WTC11 (cell line): ENCODE measurements at places on chromosomes 2 and 18.

GRCh38 chr2:177881008-177881747 is 191.4 kb downstream of the PDE11A start:
- H3K4me1 ChIP-seq: no peaks in the 10 kb centered on the region
- H3K27ac ChIP-seq: no peak overlapping the region
- no peaks in the 10 kb centered on the region; the same call in 1 of the 2 replicates for H3K27me3 ChIP-seq
- H3K36me3 ChIP-seq: no peaks in the 10 kb centered on the region
- no peak overlapping the region for H3K4me3 ChIP-seq

DNA sequence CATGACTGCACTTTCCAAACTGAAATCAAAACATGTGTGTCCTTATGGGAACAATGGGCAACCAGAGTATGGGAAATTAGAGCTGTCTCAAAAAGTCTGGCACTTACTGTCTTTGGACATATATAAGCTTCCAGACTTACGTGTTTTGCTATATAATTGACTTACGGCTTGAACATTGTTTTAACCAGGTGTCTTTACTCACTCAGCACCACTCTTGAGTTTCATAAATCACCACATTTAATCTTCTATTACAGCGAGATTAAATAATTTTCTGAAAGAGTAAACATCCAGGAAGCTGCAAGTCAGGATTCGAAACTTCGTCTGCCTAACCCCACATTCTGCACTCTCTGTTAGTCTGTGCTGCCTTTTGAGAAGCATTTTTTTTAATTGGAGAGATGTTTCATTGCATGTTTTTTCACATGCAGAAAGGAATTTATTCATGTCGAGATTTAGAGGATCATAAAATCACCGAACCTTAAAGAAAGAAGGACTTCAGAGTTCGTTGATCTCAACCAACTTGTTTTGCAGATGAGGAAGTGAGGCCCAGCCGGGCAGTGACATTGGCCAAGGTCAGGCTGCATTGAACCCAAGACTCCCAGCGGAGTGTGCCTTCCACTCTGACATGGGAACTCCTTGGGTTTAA is 137.3 kb downstream of the SETBP1 start:
- no peak overlapping the region; the same call in 1 of the 2 replicates for H3K27ac ChIP-seq
- H3K4me1 ChIP-seq: peaks cover 41% of the 10 kb centered on the region
- no peaks in the 10 kb centered on the region for H3K27me3 ChIP-seq
- no peak for DNase-seq
- no peaks in the 10 kb centered on the region for H3K36me3 ChIP-seq

- no peak overlapping the region for H3K4me3 ChIP-seq
- H3K27me3 ChIP-seq: no peaks in the 10 kb centered on the region
- no peak for DNase-seq
- no peak overlapping the region for H3K27ac ChIP-seq
- H3K4me1 ChIP-seq: peaks cover 11% of the 10 kb centered on the region
These were observed 9.7 kb upstream of the CUL3 start for GRCh38 chr2:224594840-224595239.

- H3K36me3 ChIP-seq: peaks cover 8% of the 10 kb centered on the region; the same call in 1 of the 2 replicates
- no peak overlapping the region for H3K4me3 ChIP-seq
- peaks cover 3% of the 10 kb centered on the region; the same call in 1 of the 2 replicates for H3K27me3 ChIP-seq
- H3K4me1 ChIP-seq: peaks cover 3% of the 10 kb centered on the region; the same call in 1 of the 2 replicates
- H3K27ac ChIP-seq: no peak overlapping the region
These were observed 102.9 kb upstream of the HAAO start for GRCh38 chr2:42895134-42895790.

- no peak overlapping the region for H3K27ac ChIP-seq
- no peaks in the 10 kb centered on the region for H3K36me3 ChIP-seq
- DNase-seq: no peak
- no peaks in the 10 kb centered on the region for H3K27me3 ChIP-seq
- no peak overlapping the region for H3K4me3 ChIP-seq
These were observed 1601.1 kb downstream of the SUCLG1 start for GRCh38 chr2:82857967-82858366.

- DNase-seq: no peak
- no peak overlapping the region for H3K4me3 ChIP-seq
- H3K27me3 ChIP-seq: peaks cover 14% of the 10 kb centered on the region
- peaks cover 6% of the 10 kb centered on the region; the same call in 1 of the 2 replicates for H3K36me3 ChIP-seq
These were observed 24.8 kb downstream of the GPC1 start for GRCh38 chr2:240460253-240460711.
